ENCODE measurements at places on chromosomes 6 and 20.

- no peak for DNase-seq
These were observed 49.2 kb upstream of the FOXC1 start for GRCh38 chr6:1560281-1561058.

DNA sequence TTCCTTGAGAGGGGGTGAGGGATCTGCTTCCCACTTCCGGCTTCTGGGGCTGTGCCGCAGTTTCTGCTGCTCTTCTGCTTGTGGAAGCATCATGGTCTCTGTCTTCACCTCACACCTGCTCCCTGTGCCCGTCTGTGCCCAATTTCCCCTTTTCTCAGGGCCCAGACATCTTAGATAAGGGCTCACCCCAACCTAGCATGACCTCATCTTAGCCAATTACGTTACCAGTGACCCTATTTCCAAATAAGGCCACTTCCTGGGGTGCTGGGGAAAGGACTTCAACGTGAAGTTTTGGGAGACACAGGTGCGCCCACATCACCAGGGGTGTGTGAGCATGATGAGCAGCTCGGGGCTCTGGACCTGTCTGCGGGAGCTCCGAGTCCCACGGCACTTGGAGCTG lies 20.7 kb upstream of the RBBP8NL start:
- no peak for DNase-seq

GRCh38 chr6:144362042-144363018 lies 77.2 kb downstream of the UTRN start:
- DNase-seq = no peak

GRCh38 chr20:37681384-37682112 lies 12.3 kb upstream of the CTNNBL1 start:
- DNase-seq = no peak

DNA sequence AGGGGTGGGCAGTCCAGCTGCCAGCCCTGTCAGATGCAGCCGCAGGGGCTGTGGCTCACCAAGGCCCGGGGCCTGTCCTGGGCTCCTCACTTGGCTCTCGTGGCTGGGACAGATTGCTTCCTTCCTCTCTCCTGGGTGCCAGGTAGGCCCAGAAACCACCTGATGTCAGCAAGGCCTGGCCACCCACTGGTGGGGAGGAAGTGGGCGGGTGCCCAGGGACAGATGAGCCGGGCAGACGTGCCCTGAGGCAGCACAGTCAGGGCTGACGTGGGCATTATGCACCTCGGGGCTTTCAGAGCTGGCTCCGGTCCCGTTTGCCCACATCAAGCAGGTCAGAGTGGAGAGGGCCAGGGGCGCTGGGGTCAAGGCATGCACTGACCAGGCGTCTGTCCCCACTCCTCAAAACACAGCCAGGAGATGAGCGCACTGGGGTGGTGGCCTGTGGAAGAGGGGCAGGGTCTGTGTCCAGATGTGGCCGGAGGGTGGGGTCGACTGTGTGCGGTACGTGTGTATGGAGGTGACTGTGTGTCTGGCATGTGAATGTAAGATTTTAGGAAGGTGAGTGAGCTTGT lies 133.2 kb upstream of the PTPN1 start:
- DNase-seq = no peak

DNA sequence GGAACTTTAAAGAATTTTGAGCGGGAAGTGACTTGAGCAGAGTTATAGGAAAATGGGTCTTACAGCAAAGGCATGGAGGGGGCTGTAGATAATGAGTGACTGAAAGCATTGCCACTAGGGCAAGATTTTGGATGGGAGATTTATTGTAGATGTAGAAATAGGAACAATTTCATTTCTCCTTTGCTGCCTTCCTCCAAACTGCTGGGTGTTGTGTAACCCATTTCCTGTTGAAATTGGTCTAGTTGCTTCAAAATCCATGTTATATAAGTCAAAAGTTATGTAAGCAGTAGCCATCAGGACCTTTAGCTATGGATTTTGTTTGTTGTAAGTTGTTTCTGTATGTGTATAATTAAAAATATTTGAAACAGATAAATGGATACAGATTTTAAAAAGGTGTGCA lies 11.1 kb downstream of the YWHAB start:
- no peak for DNase-seq

DNA sequence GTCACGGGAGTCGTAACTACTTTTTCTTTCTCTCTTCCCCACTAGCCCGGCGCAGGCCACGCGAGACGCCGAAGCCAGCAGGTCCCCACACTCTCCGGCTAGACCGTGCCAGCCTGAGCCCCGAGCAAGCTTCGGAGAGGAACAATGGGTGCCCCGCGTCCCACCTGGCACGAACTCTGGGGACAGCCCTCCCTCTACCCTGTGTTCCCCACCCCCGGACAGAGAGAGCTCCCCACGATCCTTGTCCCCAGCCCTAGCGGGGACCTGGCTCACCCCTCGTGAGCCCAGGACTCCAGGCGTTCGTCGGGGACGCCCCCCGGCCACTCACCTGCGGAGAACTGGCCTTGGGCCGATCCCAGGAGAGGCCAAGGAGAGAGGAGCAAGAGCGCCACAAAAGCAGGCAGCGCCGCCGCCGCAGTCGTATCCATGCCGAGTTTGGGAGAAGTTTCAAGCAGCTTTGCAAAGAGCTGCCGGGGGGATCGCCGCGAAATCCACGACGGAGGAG lies 416 bp downstream of the PTPRK start:
- DNase-seq = peak; percentile 6

DNA sequence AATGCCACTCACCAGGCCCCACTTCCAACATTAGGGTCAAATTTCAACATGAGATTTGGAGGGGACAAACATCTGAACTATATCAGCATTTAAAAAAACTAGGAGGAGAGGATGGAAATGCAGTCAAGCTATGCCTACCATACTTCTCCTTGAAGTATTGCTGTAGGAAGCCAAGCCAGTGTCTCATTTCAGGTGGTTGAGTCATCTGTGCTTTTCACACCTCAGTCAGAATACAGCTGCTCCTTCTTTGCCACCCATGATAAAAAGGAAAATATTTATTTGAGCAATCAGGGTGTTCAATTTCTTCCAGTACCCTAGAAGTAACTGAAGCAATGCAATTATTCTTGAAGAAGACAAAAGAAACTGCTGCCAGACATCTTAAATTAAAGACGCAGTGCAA lies 47.0 kb upstream of the EEF1E1 start:
- no peak for DNase-seq

DNA sequence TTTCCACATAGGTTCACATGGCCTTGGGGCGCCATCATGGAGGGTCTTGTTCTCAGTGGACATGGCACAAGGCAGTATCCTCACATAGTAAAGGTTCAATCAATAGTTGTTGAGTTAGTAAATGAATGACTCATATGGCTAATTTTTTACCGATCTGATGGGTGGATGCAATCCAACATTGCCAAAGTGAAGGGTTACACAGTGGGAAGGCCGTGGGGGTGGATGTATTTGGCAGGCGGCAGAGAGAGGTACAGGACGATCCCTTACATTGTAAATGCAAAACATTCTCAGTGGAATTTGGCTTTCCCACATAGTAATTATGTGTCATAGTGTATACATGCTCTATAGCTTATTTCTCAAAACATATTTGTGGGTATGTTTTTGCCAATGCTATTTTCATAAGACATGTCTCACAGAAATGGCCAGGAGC lies 21.0 kb upstream of the PDE7B start:
- DNase-seq = no peak

- DNase-seq = no peak
These were observed 448.7 kb upstream of the JARID2 start for GRCh38 chr6:14796974-14797762.

DNA sequence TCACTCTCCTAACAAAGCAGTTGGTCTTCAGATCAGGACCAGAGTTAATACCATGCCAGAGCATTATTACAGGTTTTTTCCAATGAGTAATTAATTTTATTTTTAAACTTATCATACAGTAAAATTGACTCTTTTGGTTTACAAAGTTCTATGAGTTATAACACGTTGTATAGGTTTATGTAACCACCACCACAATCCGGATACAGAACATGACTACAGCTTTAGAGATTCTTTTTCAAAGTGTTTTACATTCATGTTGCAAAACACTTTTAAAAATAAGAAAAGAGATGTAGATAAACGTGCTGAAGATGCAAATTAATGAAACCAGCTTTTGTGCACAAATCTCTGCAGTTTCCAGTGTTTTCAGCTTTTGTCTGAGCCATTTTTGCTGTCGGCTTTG lies 1.5 kb upstream of the TPBG start:
- no peak for DNase-seq

DNA sequence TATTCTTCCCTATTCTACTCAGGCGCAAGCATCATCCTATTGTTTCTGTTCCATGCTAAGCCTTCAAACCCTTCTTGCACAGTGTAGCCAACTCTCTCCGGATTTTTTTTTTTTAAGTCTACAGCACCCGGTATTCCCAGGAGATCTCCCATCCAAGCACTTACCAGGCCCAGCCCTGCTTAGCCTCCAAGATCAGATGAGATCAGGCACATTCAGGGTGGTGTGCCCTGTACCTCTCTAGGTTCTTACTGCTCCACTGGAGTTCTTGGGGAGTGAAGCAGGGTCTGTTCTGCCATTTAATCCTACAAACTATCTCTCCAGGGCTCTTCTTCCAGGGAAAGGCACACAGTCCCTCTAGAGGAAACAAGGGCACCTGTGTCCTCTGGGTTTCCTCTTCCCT lies 14.9 kb upstream of the NUP153 start:
- no peak for DNase-seq

Data from stimulated activated CD4-positive, alpha-beta T cell treated with anti-CD3 and anti-CD28 coated beads, TNF-alpha, amount 100 ng/mL, for 1 hour (primary cell).